ENCODE measurements at places on chromosomes 2 and 18.

- DNase-seq, result no peak
Observed at GRCh38 chr2:241002275-241003046, 4.0 kb downstream of the SNED1 start.

GRCh38 chr18:53191634-53192033 is 851.6 kb downstream of the DCC start:
- no peak for DNase-seq

- no peak for DNase-seq
Observed at GRCh38 chr2:222653280-222653679, 2.6 kb downstream of the FARSB start.

- no peak for DNase-seq
Observed at GRCh38 chr2:204234879-204235278, 298.3 kb downstream of the ICOS start.

- DNase-seq, result no peak
Observed at GRCh38 chr2:235774153-235774870, 280.5 kb downstream of the AGAP1 start.

GRCh38 chr2:150191349-150191748 is 296.1 kb downstream of the RND3 start:
- no peak for DNase-seq

- DNase-seq, result no peak
Observed at GRCh38 chr2:100624536-100624935, 61.7 kb downstream of the PDCL3 start.

All from activated CD4-positive, alpha-beta T cell treated with anti-CD3 and anti-CD28 coated beads, Interleukin-2, amount 10 ng/mL, durations not matched to agents 7 days and 5 days (primary cell).